CD4-positive, alpha-beta T cell treated with Interferon alpha-2 for 1 hour (primary cell): ENCODE measurements at places on chromosomes 12 and 14.
A peak's percentile ranks its signal among the peaks of the same experiment; 100 is the strongest.

DNA sequence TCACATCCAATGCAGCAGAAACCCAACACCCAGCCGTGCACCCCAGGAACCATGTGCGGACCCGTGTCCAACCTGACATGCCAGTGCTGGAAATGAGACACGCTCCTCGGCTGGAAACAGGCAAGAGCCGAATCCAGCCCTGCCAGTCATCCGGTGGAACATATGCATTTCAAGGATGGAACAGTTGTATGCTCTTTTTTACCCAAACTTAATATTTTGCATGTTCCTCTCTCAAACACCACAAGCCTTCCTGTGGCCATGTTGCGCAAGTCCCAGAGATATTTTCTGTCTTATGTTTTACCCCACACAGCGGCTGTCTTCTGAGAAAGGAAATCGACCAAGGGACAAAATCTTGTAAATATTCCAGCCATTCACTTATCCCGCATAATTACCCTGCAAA is 196.9 kb downstream of the BCL11B start:
- no peak for DNase-seq

DNA sequence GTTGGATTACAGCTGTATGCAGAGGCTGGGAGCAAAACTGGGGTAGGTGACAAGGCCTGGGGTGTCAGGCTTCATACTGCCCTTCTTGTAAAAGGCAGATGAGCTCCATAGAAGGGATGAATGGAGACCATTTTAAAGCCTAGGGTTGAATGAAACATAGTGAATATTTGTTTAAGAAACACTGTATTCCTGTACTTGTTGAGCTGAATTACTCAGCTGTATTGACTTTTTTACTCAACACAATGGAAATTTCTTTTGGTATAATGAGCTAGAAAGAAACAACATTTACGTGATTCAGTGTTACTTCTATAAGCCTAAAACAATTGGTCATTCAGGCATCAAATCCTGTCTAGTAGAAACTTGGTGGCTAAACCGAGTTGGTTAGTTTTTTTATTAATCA is 14.1 kb downstream of the ATP6V0A2 start:
- DNase-seq = no peak

DNA sequence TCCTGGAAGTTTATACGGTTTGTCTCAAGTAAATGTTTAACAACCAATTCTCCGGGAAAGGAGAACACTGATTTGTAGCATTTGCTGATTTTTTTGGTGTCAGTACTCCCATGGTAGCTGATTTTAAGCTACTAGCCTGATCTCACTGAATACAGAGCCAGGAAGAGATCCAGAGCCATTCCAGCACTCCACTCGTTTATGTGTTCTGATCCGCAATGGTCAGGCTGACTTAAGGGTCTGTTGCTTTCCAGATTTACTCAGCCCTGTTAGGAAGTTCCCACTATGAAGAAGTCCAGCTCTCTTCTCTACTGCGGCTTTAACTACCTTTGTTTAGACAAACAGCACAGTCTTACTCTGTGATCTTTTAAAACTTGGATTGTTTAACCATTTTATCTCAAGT is 38.0 kb upstream of the NID2 start:
- no peak for DNase-seq

GRCh38 chr14:91145391-91146160 is 31.7 kb downstream of the DGLUCY start:
- no peak for DNase-seq

DNA sequence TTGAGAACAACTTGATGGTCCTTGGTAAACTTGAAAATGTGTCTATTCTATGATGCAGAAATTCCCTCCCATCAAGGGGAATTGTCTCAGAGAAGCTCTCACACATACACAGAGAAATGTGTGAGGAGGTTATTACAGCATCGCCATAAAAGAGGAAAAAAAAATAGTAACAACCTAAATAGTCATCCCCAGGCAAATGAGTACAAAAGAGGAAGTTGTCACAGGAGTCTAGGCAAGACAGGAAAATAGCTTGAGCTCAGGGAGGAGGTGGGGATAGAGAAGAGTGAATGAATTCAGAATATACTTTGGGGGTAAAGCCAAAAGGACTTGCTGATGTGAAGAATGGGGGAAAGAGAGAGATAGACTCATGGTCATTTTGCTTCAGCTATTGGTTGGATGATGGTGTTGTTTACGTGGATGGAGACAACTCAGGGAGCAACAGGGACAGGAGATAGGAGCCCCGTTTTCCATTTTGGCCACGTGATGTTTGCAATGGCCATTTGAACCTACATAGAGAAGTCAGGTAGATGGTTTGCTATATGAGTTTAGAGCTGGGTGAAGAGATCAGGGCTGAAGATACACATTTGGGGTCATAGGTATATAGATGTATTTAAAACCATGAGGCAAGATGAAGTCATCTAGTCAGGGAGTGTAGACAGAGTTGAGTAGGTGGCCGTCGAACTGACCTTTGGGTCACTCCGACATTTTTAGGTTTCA is 20.3 kb downstream of the LRRC74A start:
- DNase-seq = no peak

GRCh38 chr14:62081012-62081612 is 318.9 kb downstream of the SNAPC1 start:
- DNase-seq = peak; percentile 42

DNA sequence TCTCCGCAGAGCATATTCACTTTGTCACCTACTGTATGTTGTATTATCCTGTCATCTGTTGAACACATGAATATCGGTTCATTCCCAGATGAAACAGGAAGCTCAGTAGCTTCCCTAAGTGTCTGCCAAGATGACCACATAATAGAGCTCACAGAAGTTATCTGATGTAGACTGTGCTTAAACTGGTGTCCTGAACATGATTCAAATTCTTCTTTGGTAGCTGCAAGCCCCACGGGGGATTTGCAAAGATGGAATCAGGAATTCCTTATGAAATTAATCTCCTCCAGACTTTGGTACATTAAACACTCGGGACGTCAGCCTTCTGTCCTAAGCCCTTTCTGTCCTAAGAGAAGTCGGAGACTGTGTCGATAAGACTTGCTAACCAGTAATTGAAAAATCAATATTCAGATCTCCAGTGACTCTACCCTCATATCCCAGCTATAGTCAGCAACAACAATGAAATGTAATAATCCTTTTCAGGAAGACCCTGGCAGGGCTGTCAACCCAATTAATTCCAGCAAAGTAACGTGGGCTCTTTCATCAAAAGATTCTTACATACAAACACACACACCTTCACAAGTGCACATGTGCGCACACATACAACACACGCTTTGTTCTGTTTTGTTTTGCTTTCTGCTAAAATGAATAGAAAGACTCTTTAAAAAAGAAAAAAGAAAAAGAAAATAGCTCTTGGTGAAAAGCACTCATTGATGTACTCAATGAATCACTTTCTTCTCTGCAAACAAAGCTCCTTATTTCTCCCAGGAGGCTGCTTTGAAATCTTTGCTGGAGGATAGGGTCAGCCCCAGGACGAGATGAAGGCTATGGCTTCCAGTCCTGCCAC is 127.2 kb downstream of the RIMBP2 start:
- no peak for DNase-seq

DNA sequence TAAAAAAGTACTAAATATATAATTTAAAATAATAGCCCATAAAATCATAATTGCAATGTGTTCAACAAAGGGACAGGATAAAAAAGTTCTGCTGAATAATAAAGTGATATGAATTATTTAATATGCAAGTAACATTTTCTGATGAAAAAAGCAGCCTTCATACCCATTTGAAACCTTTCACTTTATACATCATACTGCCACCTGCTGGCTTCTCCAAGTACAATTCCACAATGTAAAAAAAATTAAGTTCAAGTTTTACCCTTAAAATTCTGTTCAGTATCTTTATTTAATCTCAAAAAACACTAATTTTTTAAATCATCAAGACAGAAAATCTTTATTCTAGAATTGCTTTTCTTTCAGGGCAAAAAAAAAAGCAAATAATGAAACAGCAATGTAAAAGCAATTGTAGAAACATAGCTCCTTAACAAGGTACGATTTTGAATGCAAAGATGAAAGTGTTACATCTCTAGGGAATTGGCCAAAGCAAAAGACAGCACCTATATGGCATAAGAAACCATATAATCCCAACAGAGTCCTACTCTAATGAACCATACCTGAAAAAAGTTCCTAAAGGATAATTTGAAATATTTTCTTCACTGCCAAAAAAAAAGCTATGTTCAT is 15.0 kb downstream of the MDM1 start:
- peak; percentile 66 for DNase-seq

GRCh38 chr14:85487215-85487614 is 42.7 kb upstream of the FLRT2 start:
- no peak for DNase-seq

- DNase-seq = no peak
Measured at GRCh38 chr12:132429602-132429945, 60.4 kb upstream of the FBRSL1 start.

GRCh38 chr14:53880761-53881160 is 75.9 kb downstream of the BMP4 start:
- no peak for DNase-seq

DNA sequence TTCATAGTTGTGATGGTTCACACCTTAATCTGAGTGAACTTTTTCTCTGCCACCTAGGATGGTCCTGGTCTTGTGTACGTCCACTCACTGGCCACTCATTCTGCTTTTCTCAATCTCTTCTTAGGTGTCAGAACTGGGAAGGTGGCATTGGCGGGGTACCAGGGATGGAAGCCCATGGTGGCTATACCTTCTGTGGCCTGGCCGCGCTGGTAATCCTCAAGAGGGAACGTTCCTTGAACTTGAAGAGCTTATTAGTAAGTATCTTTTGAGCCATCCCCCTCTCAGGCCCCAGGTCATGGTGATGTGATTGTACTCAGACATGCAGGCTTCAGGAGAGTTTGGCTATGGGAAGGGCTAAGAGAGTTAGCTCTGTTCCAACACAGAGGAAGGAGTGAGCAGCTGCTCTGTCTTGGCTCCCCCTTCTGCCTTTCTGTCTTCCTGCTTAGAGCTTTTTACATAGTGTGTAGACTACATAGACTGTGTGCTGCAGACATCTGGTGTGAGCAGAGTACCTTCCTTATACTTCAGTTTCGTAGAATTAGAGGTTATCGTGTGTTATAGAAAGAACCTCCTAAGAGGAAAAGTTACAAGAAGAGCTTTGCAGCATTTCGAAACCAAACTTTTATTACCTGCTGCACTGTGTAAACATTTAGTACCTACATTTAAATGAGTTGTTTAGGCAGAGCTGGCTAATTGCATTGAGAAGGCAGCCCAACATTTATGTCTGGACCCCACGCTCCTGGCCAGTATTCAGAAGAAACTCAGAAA is 54.2 kb downstream of the FNTB start:
- no peak for DNase-seq

GRCh38 chr14:65411656-65412031 is 886 bp upstream of the FUT8 start:
- peak; percentile 74 for DNase-seq

DNA sequence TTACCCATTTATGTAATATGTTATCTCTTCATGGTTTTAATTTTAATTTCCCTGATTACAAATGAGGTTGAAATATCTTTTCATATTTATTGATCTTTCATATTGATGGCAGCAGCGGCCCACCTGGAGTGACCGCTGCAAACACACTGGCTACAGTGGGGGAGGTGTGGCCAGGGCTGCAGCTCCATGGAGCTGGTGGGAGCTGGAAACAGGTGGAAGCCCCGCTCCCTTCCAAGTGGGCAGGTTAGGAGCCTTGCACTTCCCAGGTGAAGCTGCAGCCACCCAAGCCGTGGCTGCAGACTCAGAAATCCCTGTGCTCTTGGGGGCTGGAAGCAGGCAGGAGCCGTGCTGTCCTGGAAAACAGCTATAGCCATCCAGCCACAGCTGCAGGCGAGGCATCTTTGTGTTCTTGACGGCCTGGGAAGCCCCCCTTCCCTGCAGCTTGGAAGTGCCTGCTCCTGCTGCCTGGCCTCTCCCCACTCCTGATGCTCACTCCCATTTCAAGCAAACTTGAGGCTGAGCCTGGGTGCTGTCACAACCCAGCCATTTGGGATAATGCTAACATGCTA is 201.1 kb downstream of the TMEM117 start:
- no peak for DNase-seq

DNA sequence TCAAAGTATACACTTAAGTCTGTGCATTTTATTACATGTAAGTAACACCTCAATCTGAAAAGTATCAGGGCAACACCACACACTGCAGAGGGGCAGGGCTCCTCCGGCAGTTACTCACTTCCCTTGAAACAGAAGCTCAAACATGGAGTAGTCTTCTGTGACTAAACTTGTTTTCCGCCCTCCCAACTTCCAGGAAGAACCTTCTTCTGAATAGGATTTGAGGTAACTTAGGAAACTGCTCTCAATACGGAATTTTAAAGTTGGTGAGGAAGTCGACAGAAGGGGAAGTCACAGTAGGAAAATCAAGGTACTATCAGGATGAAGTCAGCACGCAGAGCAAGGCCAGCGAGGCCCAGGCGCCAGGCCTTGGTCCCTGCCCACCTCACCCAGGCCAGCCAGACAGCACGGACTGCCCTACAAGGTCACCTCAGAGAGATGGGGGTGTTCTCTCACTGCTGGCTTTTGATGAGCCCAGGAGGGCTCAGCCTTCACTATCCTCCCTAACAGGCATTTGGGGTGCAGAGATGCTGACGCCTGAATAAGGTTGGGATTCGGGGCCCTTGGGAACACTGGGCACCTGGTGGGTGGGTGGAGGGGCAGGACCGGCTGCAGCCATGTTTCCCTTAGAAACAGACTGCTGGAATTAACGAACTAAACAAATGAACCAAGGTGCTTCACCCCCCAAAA is 5.8 kb downstream of the ANKRD9 start:
- DNase-seq = no peak

DNA sequence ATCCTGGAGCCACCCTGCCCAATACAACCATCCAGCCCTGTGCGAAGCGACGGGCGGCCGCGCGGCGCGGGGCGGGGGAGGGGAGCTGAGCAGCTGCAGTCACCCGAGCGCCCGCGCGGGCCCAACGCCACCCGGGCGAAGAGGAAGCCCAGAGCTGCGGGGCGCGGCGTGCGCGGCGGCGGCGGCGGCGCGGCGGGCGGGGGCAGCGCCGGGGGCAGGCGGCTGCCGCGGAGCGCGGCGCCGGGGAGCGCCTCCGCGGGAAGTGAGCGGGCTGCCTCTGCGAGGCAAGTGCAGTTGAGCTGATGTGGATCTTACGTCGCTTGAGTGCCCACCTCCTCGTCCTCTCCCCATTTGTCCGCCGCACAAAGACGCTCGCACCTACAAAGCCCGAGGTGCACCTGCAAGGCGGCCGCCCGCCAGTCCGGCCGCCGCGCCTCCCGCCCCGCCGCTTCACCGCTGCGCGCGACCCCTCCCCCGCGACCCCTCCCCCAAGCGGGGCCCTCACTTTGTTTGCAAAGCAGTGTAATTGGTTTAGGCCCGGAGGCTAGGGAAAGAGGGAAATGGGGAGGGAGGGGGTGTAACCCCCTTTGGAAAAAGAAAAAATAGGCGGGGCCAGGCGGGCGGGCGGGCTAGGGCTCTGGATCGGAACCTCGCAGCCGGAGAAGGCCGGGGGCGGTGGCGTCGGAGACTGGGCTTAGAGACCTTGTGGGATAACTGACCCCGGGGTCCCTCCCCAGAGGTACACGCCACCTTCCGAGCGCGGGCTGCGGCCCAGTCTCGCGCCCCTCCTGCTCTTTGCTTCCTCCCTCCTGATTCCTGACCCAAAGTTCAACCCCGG is at the start of the genes FOXA1 and TTC6:
Gene FOXA1, minus strand, starts transcription at position 279 of the 838 bp plus-strand sequence. Its CDS starts 277 bp downstream, at position 2.
Gene TTC6, plus strand, starts transcription at position 659 of the 838 bp plus-strand sequence. CDS start 26,436 bp downstream, outside the sequence.
- no peak for DNase-seq
